Tibial nerve (tissue), 4 donors: ENCODE measurements at places on chromosomes 7 and 10.

- no peak for DNase-seq
Measured at GRCh38 chr7:35450456-35451214, 196.7 kb upstream of the TBX20 start.

DNA sequence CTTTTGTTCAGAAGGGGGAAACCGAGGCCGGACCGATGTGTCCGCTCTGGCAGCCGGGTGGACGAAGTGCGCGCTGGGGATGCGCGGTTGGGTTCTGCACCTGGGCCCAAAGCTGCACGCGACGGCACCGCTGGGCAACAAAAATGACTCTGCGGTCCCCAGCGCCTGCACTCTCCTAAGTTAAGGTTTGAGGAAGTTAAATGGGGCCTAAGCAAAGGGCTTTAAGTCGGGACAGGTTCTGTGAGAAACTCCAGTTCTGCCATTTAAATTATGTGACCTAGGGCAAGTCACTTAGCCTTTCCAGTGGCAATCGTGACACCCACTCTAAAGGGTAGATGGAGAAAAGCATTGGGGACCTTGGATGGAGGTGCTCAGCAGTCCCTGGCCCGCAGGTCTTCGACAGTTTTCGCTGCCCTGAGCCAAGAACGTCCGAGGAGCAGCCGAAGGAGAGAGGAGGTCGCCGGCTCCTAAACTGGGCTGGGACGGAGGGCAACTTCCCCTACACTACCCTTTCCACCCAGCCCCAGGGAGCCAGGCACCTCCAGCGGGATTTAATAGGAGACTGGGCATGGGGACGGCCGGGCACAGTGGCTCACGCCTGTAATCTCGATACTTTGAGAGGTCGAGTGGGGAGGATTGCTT lies 534 bp upstream of the ACBD5 start:
- no peak for DNase-seq

DNA sequence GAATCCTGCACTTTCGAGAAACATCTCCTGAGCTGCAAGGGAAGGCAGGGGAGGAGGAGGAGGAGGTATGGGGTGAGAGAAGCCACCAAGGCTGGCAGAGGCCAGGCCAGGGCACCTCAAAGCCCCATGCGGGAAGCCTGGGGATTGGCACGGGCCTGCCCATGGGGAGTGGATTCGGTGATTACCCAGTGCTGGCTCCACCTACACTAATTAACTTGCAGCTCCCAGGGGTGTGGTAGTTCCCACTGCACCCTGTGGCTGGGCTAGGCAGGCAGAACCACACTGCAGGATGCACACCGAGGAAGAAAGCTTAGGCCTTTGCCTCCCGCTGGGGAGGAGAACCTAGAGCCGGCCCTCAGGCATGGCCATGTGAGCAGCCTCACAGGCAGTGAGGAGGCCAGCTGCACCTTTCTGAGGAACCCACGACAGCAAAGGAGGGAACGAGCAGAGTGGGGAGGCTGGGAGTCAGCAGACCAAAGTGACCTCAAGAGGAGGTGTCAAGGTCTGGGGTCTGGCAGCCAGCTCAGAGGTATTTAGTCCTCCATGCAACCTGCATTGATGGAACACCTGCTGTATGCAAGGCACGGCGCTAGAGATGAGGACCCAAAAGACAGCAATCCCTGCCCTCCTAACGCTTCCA lies 27.2 kb downstream of the GRID1 start:
- no peak for DNase-seq

DNA sequence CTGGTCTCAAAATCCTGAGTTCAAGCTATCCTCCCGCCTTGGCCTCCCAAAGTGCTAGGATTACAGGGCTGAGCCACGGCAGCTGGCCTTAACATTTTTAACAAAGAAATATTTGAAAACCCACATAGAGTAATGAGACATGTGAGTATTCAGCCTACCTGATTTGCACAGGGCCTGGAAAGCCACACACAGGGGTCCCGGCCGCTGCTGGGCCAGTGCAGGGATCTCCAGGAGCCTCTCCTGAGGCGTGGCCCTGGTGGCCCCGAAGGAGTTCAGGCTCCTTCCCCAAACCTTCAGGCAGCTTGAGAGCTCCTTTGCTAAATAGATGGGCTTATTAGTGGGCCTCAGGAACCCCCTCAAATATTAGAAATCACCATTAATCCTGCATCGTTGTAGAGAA lies 18.7 kb downstream of the CNPY1 start:
- no peak for DNase-seq

- no peak for DNase-seq
Measured at GRCh38 chr10:5456563-5456962, 42.8 kb downstream of the CALML5 start.

GRCh38 chr10:42475168-42476098 lies 162.9 kb downstream of the ZNF33B start:
- DNase-seq: no peak

DNA sequence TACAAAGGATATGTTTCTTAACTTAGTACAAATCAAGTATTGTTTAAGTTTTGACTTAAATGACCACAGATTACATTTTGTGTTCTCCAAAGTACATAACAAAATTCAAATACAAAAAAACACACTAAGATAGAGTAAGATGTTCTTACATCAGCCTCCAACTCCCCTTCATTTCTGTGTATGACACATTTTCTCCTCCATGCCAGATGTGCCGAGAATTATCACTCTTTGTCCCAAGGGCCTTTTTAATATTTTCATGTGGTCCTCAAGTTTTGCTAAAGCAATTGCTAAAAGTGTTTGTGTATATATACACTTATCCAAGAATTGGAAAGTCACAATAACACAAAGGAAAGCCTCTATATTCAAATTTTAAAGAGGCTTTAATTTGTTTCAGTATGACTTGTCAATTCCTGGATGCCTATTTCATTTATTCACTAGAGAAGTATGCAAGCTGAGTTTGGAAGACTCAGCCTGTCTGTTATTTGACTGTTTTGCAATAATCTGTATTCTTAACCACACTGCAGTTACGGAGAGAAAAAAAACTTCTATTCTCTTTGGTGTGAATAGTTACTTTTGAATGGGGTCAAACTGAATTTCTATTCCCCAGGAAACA lies 586.4 kb upstream of the SEMA3D start:
- no peak for DNase-seq

DNA sequence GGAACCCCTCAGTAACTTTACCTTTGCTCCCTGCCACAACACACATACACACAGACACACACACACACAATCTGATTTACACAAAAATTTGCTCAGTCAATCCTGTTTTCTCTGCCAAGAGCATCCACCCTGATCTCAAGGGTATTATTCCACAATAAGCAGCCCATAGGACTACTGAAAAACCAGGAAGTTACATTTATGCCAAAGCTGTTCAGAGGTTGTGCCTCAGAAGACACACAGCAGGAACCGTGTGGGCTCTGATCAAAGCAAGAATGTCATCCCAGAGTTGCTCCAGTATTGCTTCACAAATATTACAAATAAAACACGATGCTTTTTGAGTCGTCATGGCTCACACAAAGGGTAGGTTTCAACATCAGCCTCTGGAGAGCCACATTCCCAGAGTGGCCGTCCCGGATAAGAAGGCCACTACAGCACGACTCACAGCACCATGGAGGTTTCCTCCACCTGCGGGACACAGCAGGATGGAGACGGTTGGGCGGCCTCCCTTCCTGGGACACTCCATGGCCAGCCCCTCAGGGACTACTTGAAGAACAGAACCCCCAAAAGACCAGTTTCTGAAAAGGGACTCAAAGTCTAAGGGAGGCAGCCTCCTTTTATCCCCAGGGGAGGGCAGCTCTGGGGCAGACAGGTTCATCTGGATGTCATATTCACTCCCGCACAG lies 1.6 kb downstream of the AIFM2 start:
- DNase-seq: no peak

DNA sequence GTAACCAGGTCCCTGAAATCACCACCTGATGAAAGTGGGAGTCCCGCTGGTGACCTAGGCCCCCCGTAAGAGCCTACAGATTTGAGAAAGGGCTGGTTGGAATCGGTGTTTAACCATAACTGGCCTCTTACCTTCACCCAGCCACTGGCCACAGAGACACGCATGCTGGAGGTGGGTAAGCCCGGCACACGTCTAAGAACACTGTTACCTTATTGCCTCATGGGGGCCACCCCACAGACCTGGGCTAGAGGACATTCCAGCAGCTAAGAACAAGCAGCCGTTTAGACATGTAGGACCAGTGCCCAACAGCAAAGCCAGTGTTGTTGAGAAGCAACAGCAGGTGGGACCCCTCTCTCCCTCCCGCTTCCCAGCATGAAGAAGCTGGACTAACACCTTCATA lies 2.5 kb upstream of the GDF2 start:
- DNase-seq: no peak

- DNase-seq: no peak
Measured at GRCh38 chr10:50373821-50374501, 122.6 kb upstream of the ASAH2 start.

GRCh38 chr7:102272917-102273748 lies 13.5 kb upstream of the SH2B2 start:
- no peak for DNase-seq

- no peak for DNase-seq
Measured at GRCh38 chr10:986881-987619, 1.2 kb upstream of the GTPBP4 start.

GRCh38 chr10:93567277-93568104 lies 1.0 kb downstream of the FFAR4 start:
- no peak for DNase-seq

DNA sequence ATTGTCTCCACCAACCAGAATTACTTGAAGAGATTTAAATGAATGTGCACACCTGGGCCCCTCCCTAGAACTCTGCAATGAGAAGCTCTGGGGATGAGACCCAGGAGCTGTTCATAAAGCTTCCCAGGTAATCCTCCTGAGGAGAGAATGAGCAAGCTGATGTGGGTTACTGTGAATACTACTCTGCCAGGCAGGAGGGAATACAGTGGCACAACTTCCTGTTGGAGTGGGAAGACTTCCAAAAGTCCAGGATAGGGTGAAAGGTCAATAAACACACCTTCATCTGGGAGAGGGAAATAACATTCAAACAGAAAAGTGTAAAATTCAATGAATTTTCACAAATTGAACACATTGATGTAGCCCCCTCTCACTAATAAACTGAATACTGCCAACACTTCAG lies 351.4 kb downstream of the ABCA13 start:
- DNase-seq: no peak

DNA sequence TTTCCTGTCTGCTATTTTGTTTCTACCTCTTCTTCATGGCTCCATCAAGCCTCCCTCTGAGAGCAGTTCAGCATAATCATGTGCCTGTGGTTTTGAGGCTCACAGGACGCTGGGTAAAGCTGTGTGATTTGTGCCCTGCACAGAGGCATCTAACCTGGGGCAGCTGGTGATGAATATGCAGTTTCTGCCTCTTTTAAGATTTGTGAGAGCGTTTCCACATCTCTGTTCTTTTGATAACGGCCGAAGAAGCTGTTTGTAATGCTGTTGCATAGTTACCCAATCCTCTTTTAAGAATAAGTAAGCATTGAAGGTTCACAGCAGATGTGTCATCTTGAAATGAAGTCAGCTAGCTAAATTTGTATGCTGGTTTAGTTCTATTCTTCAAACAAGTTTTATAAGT lies 45.2 kb downstream of the PNLIPRP3 start:
- DNase-seq: no peak

DNA sequence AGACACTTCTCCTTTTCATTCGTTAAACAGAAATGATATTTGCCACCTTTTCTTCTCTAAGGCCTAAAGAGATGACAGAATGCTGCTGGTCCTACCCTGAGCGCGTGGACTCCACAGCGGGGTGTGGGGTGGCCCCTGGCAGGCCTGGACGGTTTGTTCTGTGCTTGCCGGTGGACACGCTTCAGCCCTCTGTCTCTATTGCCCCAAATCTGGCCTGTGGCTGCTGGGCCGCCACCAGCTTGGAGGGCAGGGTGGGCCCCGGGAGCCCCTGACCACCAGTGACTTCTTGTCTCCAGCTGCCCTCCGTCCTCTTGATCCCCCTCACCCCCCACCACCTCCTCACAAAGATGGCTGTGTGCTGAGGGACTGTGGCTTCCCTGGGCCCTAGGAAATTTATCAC lies 5.7 kb downstream of the CHST3 start:
- DNase-seq: no peak

GRCh38 chr10:74949843-74950765 lies 123.7 kb downstream of the KAT6B start:
- no peak for DNase-seq

DNA sequence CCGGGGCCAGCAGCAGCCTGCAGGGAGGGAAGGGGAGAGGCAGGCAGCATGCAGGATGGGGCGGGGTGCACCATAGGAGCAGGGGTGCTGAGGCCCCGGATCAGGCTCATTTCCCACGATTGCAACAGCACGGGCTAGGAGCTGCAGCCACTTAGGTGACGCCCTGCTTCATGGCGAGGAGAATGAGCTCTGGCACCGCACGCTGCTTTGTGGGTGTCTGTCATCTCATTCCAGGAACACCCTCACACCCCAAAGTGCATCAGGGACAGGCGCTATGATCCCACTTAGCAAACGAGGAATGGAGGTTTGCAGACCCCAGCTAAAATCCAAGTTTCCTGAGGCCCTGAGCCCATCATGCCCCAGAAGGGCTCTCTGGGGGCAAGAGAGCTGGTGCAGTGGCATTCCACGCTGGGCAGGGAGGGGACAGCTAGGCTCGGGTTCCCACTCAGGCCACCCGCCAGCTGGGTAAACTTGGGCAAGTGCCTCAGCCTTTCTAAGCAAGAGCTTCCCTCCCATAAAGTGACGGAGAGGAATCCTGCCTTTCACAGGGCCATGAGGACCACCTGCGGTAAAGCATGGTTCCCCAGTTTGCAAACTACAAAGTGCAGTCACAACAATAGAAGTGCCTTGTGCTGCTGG lies 9.3 kb downstream of the KCNH2 start:
- no peak for DNase-seq

- no peak for DNase-seq
Measured at GRCh38 chr7:30070052-30070451, 41.8 kb downstream of the PLEKHA8 start.

- peak; percentile 69 for DNase-seq
Measured at GRCh38 chr7:11726794-11727155, 105.2 kb downstream of the THSD7A start.
